ENCODE measurements at places on chromosomes 12 and 14.
A peak's percentile ranks its signal among the peaks of the same experiment; 100 is the strongest.

DNA sequence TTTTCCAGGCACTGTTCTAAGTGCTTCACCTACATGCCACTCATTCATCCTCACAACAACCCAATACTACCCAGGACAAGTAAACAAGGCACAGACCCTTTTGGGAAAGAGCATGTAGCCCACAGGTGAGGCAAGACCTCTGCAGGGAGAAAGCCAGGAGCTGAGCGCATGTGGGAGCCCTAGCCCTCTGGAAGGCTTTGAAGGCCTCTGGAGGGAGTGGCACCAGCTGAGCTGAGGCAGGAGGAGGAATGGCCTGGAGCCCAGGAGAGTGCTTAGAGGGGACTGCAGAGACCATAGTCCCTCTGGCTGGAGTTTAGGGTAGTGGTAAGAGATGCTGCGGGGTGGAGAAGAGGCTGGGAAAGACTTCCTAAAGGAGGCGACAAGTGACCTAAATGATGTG is 516.5 kb downstream of the FUT8 start:
- DNase-seq, result no peak

DNA sequence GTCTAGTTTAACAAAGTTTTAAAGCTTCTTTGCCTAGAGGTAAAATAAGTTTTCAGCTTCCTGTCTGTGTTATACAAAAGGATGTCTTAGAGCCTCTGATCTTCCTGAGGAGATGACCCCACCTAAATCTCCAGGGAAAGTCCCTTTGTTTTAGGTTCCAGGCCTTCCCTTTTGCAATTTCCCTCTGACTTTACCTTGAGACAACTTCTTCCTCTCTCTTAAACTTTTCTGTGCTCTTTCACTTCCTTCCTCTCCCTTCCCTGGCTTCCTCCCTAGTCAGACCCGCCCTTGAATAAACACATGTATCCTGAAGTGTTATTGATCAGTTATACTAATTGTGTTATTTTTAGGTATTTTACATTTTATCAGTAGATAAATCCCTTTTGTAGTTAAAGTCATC is 134.8 kb downstream of the DYRK2 start:
- DNase-seq, result no peak

DNA sequence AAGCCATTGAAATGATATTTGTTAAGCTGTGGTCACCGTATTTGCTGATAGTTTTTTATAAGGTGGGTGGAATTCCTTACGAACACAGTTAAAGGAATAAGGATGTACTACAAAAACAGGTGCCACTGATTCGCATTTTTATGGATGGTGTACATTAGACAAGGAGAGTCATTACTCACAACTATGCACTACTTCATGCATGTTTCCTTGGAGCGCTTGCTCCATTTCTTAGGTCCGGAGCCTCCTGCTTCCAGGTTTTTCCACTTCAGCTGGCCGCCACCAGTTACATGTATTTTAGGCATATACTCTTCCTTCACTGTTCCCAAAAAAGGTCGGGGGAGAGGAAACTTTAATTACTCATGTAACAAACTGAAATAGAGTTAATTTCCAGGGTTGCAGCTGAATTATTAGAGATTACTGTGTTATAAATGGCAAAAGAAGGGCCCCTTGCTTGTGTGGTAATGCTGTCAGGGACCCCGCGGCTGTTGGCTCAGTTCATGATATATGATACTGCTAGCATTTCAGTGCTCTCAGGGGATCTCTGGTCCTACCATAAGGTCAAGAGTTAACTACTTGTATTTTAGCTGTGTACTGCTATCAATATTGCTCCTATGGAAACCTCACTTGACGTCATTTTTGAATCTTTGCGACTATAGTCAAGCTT is 454.7 kb downstream of the NPAS3 start:
- DNase-seq, result no peak

- DNase-seq, result no peak
Observed at GRCh38 chr12:6899837-6900519, 4.6 kb upstream of the LRRC23 start.

DNA sequence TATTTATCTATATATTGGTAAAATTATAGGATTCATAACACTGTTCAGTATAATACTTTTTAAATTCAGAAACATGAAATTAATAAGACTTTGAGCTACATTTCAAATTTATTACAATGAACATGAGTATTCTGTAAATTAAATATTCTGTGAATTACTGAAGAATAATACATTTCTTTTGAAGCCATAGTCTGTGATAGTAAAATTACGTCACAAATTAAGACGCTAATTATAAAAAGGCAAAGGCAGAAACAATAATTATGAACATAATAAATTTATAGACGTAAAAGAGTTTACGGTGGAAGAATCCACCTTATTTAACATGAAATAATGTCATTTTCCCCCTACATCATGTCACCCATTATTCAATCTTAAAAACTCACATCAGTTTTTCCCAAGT is 118.9 kb downstream of the NOVA1 start:
- no peak for DNase-seq

DNA sequence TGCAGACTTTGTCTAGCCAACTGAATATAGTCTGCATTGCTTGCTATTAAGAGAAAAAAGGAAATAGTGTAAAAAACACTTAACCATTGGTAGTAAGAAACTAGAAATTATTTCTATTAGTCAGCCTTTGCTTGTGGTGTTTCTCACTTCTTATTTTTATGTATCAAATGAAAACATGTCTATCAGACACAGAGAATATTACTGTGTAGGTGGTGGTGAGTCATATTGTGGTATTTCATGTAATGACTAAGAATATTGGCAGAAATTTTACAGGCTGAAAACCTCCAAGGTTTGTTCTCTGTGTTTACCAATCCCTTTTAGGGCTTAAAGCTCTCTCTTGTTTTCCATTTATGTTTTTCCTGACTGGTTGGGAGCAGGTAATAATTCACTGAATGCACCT is 87.2 kb downstream of the DAAM1 start:
- DNase-seq, result no peak

GRCh38 chr12:120225852-120226640 is 25.1 kb upstream of the RPLP0 start:
- DNase-seq, result no peak

GRCh38 chr12:103884316-103884715 is 43.3 kb upstream of the NT5DC3 start:
- peak; percentile 45 for DNase-seq

DNA sequence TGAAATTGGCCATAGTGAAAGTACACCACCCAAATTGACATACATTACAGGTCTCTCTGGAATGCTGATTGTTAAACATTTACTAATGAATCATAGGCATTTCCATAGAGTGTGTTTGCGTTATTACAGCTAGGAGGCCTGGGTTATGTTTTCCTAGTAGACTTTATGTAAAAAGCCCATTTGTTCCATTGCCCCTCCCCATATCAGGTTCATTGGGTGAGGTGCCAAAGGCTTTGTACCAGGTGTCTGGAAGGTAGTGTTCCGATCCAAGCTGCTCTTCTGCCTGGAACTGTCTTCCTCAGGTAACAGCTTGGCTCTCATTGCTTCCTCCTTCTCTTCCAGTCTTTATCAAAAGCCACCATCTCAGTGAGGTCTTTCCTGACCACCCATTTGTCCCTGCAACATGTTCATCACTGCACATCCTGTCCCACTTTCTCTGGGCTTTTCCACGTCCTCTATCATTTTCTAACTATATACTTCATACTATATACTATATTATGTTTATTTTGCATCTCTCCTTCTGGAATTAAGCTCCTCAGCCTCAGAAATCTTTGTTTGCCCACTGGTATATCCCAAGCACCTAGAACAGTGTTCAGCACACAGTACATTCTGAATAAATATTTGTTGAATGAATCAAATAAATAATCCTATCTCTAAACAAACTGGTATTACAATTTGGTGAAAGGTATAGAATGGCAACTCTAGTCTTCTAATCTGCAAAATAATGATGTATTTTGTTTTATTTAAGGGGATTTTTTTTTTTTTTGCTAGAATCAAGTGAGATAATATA is 252.3 kb downstream of the KTN1 start:
- no peak for DNase-seq

- no peak for DNase-seq
Observed at GRCh38 chr14:65003394-65003793, 16.7 kb downstream of the FNTB start.

GRCh38 chr14:42368234-42368633 is 761.6 kb downstream of the LRFN5 start:
- DNase-seq, result no peak
